ENCODE measurements at places on chromosomes 13 and 19.

- no peak for DNase-seq
Observed at GRCh38 chr13:97388373-97388772, 45.6 kb upstream of the RAP2A start.

DNA sequence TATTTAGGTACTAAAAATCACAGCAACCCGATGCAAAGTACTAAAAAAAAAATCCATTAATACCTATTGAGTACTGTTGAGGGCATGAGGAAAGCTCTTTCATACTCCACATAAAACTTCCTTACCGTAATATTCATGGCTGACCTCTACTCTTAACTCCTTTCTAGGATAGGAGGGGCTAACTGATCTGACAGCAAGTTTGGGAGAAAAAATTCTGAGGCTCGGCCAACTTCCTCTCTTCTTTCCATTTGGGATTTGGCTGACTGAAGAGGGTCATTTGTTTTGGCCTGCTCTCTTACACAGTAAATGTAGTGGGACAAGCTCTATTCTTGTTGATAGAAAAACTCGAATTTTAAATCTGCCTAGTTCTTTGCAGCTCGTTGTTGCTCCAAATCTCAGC lies 9.4 kb upstream of the USPL1 start:
- no peak for DNase-seq

DNA sequence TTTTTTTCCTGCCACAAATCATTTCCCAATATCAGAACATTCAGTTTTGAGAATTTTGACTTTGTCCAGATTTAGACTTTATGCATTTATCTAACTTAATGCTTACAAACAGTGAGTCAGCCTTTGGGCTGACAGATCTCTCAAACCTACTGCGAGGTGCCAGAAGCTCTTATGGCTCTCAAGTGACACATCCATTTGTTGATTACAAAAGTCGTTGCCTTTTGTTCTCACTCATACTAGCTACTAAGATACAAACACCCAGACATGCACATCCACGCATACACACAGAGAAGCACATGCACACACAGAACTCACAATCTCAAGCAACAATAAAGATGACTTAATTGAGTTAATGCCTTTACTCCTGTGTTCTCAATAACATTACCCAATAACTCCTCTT lies 1147.5 kb downstream of the DIAPH3 start:
- no peak for DNase-seq

- no peak for DNase-seq
Observed at GRCh38 chr13:106152047-106152446, 383.4 kb downstream of the EFNB2 start.

GRCh38 chr13:29527916-29528315 lies 67.6 kb downstream of the SLC7A1 start:
- no peak for DNase-seq

DNA sequence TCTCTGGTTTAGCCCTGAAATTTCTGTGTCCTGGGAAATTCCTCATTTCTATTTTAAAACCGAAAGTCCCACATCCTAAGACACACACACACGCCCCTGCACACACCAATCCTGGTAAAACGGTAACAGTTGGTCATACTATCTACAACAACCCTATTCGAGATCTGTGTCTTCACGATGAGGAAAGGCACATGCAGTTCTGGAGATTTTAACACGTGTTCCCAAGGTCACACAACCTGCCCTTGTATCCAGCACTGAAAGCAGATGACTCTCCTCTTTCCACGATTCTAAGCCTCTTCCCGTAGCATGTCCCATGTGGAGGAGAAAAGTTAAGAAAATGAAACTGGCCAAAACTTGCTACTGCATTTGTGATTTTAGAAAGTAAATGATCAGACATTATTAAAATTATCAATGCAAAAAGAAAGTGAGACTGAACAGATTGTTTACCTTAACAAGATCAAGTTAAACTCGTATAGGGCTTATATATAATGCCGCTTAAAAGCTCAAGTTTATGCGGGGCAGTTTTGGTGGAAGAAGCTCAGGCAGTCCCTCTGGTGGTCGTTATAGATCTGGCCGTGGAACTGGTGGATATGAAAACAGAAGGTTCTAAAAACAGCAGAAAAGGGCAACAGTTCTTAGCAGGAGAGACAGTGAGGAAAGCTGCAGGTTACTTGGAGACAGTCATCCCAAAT lies 32.7 kb downstream of the VSTM1 start:
- DNase-seq = no peak

DNA sequence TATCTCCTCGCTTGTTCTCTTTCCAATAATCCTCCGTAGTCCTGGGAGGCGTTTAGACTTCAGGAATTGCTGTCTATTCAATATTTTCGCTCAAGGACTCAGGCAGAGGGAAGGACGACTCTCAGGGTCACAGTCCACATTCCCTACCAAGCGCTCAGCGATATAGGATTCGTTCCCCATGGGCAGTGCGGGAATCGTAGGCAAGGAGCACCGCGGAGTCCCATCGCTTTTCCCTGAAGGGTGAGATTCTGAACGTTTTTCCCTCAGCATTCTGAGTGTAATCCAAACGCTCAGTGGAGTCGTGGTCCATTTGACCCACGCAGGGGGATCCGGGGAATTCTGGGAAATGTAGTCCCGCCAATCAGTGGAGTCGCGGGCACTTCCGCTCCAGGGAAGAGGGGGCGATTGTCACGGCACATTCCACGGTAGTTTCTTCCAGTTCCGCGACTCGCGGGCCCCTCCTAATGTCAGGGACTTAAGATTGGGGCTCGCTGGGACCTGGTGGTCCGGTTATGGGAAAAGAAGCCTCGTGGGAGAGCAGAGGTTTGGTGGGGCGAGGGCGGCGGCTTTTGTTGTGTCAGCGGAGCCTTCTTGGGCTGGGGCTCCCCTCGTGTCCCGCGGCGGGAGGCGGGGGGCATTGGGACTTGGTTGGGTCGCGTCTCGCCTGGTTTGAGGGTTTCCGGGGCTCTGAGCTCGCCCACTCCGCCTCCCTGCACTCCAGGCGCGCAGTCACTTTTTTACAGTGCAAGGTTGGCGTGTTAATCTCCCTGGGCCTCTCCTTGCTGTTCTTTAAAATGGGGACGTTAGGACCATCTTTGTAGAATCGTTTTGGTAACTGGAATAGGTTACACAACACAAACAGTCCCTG lies at the start of gene ZNF234:
ZNF234 (plus strand) TSS at position 364 of the 868 bp plus-strand sequence. CDS start 3,079 bp downstream, outside the sequence.
- peak; percentile 60 for DNase-seq

- no peak for DNase-seq
Observed at GRCh38 chr13:57704031-57704430, 72.5 kb downstream of the PCDH17 start.

GRCh38 chr19:7772752-7773291 lies 9.8 kb downstream of the CLEC4M start:
- no peak for DNase-seq

- DNase-seq = no peak
Observed at GRCh38 chr13:68190818-68191217, 960.7 kb upstream of the PCDH9 start.

DNA sequence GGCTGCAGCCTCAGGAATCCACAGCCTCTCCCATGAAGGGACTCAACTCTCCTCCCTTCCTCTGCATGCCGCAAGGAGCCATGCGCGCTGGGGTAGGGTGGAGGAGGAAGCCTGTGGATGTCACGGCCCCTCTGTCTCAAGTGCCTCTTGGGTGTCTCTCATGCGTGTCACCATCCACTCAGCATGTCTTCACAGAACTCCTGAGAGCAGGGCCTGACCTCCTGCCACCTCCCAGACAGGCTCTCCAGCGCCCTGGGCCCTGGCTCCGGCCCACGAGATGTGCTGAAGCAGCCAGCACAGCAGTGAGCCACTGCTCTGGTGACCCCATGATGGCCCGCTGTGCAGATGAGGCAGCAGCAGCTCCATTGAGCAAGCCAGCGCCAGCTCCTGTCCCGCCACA lies 25.9 kb upstream of the SPACA7 start:
- no peak for DNase-seq

GRCh38 chr19:29118389-29118788 lies 94.6 kb downstream of the UQCRFS1 start:
- DNase-seq = no peak

- no peak for DNase-seq
Observed at GRCh38 chr13:110882972-110883371, 31.9 kb downstream of the ANKRD10 start.

- peak; percentile 48 for DNase-seq
Observed at GRCh38 chr19:13155472-13156359, 5.5 kb downstream of the IER2 start.
